ENCODE measurements at places on chromosomes 4 and X.
A peak's percentile ranks its signal among the peaks of the same experiment; 100 is the strongest.

DNA sequence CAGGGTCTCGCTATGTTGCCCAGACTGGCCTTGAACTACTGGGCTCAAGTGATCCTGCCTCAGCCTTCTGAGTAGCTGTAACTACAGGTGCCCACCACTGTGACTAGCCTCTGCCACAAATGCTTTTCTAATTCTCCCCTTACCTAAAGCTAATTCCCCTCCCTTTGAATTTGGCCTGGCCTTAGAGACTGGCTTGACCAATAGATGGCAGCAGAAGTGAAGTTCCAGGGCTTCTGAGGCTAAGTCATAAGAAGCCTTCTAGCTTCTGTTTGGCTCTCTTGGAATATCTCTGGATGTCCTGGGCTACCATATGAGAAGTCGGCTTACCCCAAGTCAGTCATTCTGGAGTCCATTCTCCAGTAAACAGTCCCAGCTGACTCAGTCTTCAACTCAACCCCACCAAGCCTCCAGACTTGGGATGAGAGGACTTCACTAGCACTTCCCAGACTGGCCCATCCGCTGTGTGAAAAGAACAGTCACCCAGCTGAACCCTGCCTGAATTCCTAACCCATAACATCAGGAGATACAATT is 61.0 kb downstream of the HPRT1 start:
- DNase-seq, result no peak

DNA sequence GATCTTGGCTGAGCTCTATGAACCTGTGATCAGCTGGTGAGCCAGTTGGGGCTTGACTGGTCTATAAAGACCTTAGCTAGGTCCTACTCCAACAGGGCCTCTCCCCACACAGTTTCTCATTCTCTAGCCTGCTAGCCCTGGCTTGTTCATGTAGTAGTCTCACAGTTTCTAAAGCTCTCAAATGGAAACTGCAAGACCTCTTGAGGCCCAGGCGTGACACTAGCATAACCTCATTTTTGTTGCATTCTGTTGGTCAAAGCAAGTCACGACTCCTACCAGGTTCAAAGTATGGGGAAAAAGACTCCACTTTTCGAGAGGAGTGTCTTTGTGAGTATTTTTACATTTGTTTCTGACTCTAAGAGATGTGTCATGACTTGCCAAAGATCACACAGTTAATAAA is 50.9 kb downstream of the CEP44 start:
- DNase-seq, result no peak

GRCh38 chrX:19172741-19173140 is 50.5 kb upstream of the ADGRG2 start:
- DNase-seq, result no peak

DNA sequence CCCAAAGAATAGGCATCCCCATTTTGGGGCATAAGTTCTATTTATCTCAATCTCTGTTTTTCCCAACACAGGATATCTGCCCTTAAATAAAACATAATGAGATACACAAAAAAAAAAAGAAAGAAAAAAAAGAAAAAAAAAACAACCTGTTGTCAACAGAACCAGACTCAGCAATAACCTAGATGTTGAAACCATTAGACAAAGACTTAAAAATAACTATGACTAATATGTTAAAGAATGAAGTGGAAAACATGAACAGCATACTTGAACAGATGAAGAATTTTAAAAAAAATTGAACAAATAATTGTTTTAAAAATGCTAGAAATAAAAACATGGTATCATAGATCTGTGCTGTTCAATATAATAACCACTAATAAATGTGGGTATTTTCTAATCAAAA is 93.4 kb upstream of the RXFP1 start:
- no peak for DNase-seq

GRCh38 chr4:26819478-26820095 is 41.1 kb upstream of the STIM2 start:
- no peak for DNase-seq

GRCh38 chr4:168737806-168738172 is 240.9 kb downstream of the PALLD start:
- no peak for DNase-seq

DNA sequence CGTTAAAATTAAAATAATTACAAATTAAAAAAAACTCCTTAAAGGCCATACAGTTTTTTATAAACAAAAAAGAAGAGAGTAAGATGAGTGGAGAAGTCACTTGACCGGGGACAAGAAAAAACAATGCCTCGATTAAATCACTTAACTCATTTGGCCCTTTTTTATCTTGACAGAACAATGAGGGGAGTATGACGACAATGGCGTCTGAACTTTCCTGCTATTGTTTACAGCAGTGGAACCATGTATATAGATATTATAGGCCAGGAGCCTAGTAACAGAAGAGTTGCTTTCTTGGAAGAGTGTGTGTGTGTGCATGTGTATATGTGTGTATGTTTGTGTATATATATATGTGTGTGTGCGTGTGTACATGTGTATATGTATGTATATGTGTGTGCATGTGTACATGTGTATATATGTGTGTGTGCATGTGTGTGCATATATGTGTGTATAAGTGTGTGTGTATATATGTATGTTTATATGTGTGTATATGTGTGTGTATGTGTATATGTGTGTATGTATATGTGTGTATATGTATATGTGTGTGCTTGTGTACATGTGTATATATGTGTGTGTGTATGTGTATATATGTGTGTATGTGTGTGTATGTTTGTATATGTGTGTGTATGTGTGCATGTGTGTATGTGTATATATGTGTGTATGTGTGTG is 153.4 kb upstream of the FAT1 start:
- no peak for DNase-seq

GRCh38 chrX:153669901-153670731 is 3.5 kb downstream of the PNCK start:
- no peak for DNase-seq

- DNase-seq, result peak; percentile 25
Measured at GRCh38 chr4:1072830-1073446, 40.4 kb downstream of the RNF212 start.

DNA sequence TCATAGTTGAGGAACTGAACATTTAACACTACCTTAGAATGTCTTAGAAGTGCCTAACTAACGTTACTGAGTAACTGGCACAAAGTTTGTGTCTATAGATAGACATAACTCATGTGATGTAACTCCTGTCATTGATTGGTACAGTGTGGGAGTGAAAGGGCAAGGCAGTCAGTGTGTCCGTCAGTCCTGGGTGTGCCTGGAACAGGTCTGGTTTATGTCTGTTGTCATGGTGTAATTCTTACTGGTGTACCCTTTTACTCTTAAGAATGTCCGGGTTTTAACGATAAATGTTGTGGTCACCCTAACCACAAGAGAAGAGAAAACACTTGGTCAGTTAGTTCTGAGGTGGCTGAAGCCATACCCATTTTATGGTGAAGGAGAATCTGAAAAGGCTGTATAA is 93.1 kb upstream of the ESX1 start:
- DNase-seq, result no peak

DNA sequence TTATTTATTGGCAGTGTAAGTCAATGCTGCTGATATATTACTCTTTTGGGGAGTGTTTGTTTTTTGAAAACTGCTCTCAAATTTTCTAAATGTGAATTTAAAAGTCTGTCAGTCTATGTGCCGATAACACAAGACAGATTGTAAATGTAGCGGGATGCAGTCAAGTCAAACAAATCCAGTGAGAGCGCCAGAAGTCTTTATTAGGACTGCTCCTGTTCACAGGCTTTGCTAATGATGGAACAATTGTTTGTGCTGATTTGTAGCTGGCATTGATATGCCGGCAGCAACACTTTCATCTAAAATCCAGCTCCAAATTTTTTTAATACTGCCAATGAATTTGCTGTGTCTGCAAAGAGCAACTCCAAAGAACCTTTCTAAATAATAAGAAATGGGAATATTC is 78.7 kb upstream of the TET2 start:
- no peak for DNase-seq

GRCh38 chrX:22383988-22384387 is 111.3 kb downstream of the CBLL2 start:
- no peak for DNase-seq

GRCh38 chrX:47595716-47596251 is 13.5 kb downstream of the TIMP1 start:
- DNase-seq, result no peak

- no peak for DNase-seq
Measured at GRCh38 chr4:78863991-78864390, 75.2 kb downstream of the PAQR3 start.

DNA sequence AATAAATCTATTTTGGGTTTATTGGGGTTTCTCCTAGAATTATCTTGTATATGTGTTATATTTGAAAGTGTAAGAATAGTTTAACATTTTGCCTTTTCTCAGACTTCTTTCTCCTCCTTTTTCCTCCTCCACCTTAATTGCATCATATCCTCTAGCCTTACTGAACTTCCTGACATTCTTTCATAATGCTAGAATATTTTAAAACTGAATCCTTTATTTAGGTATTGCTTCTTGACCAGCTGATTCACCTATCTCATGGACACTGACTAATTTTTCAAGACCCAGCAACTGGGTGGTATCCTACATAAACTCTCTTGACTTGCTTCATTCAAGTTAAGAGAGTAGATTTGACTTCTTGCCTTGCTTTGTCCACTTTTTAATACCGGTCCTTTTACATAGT is 1508.9 kb downstream of the STIM2 start:
- no peak for DNase-seq

DNA sequence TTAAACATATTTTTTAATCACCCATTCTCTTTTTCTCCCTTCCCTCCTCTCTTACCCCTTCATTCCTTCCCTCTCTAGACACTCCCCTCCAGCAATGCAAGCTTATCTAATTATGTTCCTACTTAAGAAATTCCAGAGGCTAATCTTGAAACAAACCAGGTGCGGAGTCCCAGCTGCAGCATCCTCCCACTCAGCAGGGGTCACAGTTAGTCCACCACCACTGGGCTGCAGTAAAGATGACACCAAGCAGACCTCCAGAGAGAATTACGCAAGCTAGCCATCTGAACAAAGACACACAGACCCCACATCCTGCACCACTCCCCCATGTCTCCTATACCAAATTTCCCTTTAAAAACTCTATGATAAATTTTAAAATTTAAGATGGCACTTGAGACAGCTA is 13.9 kb upstream of the SEC24B start:
- DNase-seq, result no peak

DNA sequence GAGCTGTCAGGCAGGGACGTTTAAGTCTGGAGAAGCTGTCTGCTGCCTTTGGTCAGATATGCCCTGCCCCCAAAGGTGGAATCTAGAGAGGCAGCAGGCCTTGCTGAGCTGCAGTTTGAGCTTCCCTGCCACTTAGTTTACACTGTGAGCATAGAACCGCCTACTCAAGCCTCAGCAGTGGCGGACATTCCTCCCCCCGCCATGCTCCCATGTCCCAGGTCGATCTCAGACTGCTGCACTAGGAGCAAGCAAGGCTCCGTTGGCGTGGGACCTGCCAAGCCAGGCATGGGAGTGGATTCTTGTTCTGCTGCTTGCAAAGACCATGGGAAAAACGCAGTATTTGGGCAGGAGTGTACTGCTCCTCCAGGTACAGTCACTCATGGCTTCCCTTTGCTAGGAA is 24.3 kb downstream of the PLK4 start:
- no peak for DNase-seq

DNA sequence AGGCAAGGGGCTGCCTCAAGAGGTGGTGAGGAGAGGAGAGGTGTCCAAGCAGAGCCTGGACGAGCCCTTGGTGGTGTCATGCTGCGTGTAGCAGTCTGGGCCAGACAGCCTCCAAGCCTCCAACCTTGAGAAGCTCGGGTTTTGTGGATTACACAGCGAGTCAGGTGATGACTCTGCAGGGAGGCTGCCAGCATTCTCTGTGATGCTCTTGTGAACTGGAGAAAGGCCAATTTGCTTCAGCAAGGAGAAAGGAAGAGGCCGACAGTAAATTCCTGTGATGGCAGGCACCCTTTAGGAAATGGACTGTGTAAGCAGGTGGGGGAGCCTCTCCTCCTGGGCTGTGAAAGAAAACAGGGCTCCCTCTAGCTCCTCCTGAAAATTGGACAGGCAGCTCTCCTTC is 36.0 kb upstream of the CD99L2 start:
- DNase-seq, result peak; percentile 32

GRCh38 chr4:40626183-40626990 is 3.3 kb downstream of the RBM47 start:
- DNase-seq, result no peak

- DNase-seq, result no peak
Measured at GRCh38 chr4:106507440-106507839, 138.9 kb upstream of the GIMD1 start.

Data from H54 (cell line).